ENCODE measurements at places on chromosomes 12 and 14. TPM values are rescaled to one million over a fixed set of nuclear protein-coding genes. Genes with fewer than 3 reads are reported as not detected.

PLEKHG7 gene
- not detected for total RNA-seq

C14orf180 gene
- total RNA-seq = not detected

NRIP2 gene
- not detected for total RNA-seq

FSCB gene
- total RNA-seq = not detected

CABP1 gene
- 6.0 TPM for total RNA-seq

JDP2 gene
- total RNA-seq = 37.9 TPM

TSHR gene
- total RNA-seq = not detected

DNA sequence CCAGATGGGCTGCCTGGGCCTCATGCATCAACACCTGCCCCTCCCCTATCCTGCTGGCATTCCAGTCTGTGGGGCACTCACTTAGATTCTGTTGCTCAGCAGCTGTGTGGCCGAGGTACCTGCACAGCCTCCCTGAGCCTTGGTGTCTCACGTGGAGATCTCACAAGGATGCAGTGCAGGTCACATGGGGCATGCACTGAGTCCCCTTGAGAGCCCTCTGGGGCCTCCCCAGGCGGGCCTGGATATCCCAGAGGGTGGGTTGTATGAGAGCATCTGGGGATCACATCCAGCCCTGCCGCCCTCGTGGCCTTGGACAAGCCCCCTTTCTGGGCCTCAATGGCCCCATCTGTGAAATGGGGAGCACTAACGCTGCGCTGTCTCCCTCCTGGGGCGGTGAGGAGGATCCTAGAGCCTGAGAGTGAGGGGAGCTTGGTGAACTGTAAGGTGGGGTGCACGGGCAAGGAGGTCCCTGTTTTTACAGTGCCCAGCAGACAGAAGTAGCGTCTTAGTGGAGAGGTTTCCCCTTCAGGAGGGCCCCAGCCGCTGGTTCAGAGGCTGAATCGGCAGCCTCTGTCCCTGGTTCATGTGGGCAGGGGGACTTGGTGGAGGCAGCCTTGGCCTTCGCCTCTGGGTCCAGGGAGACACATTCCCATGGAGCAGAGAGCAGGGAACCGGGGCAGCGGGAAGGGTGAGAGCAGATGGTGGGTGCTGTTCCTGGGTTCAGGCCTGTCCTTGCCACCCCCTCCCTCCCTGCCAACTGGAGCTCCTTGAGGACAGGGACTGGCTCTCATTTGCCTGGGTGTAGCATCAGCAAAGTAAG, 791 bp upstream of the SLC25A47 start:
- no peak for DNase-seq

DNA sequence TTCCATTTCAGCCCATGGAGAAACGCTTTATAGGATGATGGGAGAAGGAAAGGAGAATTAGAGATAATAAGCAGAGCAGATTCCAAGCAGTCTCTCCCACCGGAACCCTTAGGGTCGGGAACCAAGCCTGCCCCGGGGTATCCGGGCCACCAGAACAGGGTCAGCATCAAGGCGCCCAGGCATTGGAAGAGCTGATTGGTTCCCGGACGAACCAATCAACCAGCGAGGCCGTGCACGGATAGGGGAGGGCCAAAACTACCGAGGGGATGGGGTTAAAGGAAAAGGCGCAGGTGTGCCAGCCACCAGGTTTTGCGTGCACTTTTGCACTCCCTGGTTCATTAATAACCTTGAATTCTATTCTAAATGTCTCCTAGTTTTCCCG, 1.7 kb downstream of the PPM1H start:
- peak; percentile 86 for DNase-seq

- no peak for DNase-seq
These were observed 431.6 kb downstream of the ZFP36L1 start for GRCh38 chr14:68361231-68361630.

GRCh38 chr14:35821564-35822411, 4.3 kb upstream of the BRMS1L start:
- DNase-seq = peak; percentile 66

GRCh38 chr12:30746190-30746589, 8.6 kb downstream of the CAPRIN2 start:
- no peak for DNase-seq

GRCh38 chr14:61372379-61372778, 51.0 kb downstream of the PRKCH start:
- no peak for DNase-seq

DNA sequence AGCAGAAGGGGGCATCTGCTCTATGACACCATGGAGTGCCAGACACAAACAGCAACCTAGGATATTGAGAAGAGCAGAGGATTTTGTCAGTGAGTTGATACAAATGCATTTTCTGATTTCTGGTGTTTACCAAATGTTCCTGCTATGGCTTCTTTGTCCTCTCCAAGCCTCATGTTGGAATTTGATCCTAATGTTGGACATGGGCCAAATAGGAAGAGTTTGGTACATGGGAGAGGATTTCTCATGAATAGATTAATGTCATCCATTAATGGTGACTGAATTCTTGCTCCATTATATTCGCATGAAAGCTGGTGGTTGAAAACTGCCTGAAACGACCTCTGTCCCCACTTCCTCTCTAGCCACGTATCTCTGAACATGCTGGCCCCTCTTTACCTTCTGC, 1002.2 kb upstream of the FLRT2 start:
- DNase-seq = no peak

DNA sequence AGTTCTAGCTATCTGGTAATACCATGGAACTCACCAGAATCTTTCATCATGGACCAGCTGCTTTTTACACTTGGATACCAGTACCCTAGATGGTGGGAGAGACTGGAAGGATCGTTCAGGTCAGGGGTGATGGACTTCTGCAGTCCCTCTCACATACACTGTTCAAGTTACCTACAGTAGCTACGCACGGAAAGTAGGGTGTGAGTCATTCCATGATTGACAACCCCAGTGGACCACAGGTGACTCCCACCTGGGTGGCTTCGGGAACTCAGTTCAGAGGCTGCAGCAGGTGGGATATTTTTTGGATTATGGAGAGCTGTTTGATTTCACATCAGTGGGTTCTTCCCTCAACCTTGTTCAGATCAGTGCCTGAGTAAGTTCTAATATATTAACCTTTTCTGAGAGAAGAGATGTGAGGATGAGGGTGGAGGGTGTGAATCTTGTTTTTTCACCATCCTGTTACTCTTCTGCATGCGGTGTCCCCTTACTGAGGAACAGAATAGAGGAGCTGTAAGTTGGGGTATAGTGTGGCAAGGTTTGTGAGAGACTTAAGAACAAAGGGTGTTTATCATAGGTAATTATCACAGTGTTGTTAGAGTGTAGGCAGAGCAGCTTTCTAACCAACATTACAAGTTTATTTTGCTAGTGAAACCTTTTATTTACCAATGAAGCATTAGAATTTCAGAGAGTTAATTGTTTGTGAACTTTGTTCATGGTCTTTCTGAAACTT, 39.6 kb downstream of the PRKCH start:
- DNase-seq = no peak

- DNase-seq = peak; percentile 59
These were observed 5.4 kb downstream of the KIF26A start for GRCh38 chr14:104143521-104144452.

DNA sequence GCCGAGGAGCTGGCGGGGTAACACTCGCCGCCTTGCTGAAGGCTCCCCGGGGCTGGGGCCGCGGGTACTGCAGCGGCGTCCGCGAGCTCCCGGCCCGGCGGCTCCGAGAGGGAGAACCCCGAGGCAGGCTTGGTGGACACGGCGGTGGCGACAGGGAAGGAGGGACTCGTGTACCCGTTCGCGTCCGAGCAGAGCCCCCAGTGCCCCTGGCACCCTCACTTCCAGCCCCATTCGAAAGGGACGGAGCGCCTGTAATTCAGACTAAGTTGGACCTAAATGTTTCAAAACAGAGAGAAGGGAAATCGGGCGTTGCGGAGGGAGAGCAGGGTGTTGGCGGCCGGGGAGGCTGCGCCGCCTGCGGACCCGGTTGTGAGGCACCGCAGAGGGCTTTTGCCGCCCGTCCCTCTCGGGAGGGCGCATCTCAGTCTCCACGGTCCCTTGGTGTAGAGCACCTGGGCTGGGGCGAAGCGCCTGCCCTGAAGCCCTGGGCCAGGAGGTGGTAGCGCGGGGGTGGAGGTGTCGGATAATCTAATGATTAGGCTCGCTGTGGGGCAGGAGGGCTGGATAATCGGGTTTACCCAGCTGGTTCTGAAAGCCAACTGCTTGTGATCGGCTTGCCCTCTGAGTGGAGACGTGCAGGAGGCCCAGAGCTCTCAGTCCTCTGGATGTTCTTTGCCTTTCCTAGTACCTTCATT, 771 bp downstream of the DAAM1 start:
- peak; percentile 48 for DNase-seq

GRCh38 chr12:98516111-98516873, 902 bp downstream of the TMPO start:
- DNase-seq = peak; percentile 91

DNA sequence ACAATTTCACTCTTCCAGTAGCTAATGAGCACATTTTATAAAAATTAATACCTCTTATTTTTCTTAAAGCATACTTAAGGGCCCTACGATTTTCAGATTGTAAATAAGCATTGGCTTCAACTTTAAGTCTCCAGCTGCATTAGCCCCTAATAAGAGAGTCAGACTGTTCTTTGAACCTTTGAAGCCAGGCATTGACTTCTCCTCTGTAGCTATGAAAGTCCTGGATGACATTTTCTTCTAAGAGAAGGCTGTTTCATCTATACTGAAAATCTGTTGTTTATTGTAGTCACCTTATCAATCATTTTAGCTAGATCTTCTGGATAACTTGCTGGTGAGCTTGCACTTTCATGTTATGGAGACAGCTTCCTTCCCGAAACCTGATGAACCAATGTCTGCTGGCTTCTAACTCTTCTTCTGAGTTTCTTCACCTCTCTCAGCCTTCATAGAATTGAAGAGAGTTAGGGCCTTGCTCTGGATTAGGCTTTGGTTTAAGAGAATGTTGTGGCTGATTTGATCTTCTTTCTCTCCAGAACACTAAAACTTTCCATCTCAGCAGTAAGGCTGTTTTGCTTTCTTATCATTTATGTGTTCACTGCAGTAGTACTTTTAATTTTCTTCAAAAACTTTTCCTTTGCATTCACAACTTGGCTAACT, 377.1 kb upstream of the RGS6 start:
- DNase-seq = no peak

DNA sequence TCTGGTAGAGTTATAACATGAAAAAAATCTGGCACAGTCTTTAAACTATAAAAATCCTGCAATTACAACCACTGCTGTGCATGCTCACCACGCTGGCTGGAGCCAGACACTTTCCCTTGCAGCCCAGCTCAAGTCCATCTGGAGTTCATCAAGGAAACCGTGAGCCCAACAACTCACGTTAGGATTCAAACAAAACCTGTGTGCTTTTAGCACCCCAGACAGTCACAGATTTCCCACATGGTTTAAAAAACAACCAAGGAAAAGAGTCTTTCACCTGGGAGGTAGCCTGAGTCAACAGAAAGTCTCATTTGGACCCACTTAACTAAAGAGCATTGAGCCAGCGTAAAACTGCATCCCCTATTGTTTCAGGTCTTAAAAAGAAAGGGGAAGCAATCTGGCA, 4.7 kb downstream of the LRIG3 start:
- peak; percentile 13 for DNase-seq

GRCh38 chr12:132866251-132866828, 21.1 kb downstream of the CHFR start:
- no peak for DNase-seq

DNA sequence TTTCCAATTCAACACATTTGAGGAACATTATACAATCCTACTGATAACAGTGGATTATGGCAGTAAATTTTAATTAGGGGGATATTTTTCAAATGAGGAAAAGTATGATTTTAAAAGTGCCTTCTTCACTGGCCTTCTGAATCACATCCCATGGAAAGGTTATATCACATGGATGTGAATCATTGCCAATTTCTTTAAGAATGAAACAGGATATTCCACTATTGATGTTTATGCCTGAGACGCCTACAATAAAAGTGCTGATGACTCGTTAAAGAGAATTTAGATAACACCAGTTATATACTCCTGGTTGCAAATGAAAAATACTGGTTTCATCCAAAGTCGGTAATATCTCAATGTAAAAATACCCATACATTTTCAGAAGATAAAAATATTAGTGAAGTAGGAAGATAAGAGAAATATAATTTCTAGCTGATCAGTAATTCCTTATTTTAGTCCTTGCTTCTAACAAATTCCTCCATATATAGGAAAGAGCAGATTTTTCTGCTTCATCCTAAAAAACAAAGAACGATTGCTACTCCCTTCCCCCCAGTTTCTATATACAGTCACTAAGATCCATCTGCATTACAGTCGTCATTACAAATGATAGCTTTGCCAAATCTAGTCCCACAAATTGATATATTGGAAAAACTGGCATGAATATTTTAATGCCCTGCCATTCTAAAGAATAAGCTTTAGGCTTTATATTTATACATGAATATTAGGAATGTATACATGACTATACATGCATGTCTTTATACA, 139.5 kb upstream of the SOX5 start:
- DNase-seq = no peak

- DNase-seq = no peak
These were observed 31.6 kb downstream of the ACACB start for GRCh38 chr12:109147954-109148353.

DNA sequence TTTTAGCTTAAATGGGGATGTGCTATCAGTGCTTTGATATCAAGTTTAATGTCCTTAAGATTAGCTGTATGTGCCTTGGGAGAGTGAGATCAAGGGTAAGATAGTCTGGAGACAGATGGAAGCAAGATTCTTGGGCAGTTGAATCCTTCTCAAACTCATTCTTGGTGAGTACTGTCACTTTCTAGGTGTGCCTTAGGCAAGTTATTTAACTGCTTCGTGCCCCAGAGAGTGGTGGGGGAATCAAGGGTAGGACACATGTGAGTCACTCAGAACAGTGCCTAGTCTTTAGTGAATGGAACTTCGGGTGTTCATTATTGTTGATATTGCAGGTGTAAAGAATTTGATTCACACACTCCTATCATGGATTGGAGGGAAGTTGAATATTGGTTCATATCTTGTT, 803.7 kb downstream of the DIO2 start:
- DNase-seq = no peak

DNA sequence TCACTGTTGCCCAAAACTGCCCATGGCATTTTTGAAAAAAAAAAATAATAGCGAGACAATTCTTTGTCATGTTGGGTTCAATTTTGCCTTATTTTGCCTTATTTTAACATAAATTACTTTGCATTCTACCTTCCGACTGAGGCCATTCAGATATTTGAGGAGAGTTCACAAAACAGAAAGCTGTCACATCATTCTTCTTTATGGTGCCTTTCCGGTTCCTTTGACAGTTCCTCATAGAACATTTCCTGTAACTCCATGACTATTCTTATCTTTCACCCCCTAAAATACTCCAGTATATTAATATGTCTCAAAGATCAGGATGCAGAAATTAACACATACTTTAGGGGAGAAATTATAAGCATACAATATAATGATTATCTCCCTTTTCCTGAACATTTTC, 476.7 kb downstream of the NOVA1 start:
- DNase-seq = no peak

DNA sequence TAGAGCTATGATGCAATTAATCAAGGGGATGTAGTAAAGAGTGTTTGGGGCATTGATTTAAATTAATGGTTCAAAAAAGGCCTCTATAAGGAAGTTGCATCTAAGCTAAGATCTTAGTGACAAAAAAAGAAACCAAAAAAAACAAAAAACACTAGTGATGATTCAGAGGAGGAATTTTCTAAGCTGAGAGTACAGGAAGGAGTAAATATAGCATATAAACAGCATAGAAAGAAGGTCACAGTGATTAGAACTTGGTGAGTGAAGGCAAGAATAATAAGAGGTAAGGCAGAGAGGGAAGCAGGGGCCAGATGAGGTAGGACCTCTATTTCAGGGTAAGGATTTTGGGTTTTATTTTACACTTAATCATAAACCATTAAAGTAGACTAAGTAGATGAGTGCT, 48.0 kb upstream of the PDZRN4 start:
- no peak for DNase-seq

All from H7 (cell line).